ENCODE measurements at places on chromosomes 6 and 20. TPM values are rescaled to one million over a fixed set of nuclear protein-coding genes. Genes with fewer than 3 reads are reported as not detected.

GRCh38 chr6:54428431-54428830 lies 120.2 kb downstream of the TINAG start:
- no peak for DNase-seq
- H3K27me3 ChIP-seq: no peaks in the 10 kb centered on the region
- no peaks in the 10 kb centered on the region for H3K36me3 ChIP-seq
- no peaks in the 10 kb centered on the region for H3K4me1 ChIP-seq
- no peak overlapping the region for H3K27ac ChIP-seq

Gene IPCEF1
- 6.8 TPM for total RNA-seq

Gene NRN1
- not detected for total RNA-seq

- no peak overlapping the region for H3K27ac ChIP-seq
- no peak overlapping the region for H3K4me3 ChIP-seq
Measured at GRCh38 chr20:57346477-57346876, 4.6 kb upstream of the RAE1 start.

GRCh38 chr6:144294016-144294415 lies 8.9 kb downstream of the UTRN start:
- peaks cover 17% of the 10 kb centered on the region for H3K4me1 ChIP-seq
- no peak overlapping the region for H3K4me3 ChIP-seq

Gene PDYN
- not detected for total RNA-seq

Gene CLPSL2
- not detected for total RNA-seq

Gene TRDN
- not detected for total RNA-seq

Gene GATA5
- 33.8 TPM for total RNA-seq

DNA sequence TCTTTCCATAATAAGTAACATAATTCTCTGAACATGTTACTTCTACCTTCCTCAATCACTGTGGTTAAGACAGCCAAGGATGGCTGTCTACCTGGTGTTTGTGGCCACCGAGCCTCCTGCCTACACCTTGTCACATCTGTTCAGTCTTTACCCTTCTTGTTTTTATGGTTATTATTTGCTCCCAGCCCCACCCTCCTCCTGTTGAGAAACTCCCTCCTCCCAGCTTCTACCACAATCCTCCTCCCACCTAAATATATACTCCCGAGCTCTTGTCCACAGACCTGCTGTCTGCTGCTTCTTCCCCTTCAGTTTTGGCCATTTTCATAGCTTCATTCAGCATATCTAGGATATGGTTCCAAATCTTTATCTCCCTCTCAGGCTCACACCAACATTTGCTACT lies 35.7 kb upstream of the GABRR1 start:
- DNase-seq: no peak
- no peaks in the 10 kb centered on the region for H3K36me3 ChIP-seq
- no peaks in the 10 kb centered on the region for H3K27me3 ChIP-seq
- H3K4me3 ChIP-seq: no peak overlapping the region

DNA sequence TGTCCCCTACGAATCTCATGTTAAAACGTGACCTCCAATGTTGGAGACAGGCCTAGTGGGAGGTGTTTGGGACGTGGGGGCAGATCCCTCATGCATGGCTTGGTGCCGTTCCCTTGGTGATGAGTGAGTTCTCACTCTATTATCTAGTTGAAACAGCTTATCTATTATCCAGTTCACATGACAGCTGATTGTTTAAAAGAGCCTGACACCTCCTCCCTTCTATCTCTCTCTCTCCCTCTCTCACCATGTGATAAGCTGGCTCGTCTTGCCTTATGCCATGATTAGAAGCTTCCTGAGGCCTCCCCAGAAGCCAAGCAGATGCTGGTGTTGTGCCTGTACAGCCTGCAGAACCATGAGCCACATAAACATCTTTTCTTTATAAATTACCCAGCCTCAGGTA lies 32.9 kb upstream of the RIPK1 start:
- H3K4me3 ChIP-seq: no peak overlapping the region
- no peaks in the 10 kb centered on the region for H3K36me3 ChIP-seq
- H3K27me3 ChIP-seq: no peaks in the 10 kb centered on the region
- H3K27ac ChIP-seq: no peak overlapping the region
- DNase-seq: no peak
- H3K4me1 ChIP-seq: no peaks in the 10 kb centered on the region

- DNase-seq: no peak
- no peaks in the 10 kb centered on the region for H3K27me3 ChIP-seq
- H3K36me3 ChIP-seq: no peaks in the 10 kb centered on the region
- no peaks in the 10 kb centered on the region for H3K4me1 ChIP-seq
- H3K27ac ChIP-seq: no peak overlapping the region
- H3K4me3 ChIP-seq: no peak overlapping the region
Measured at GRCh38 chr20:49292010-49292409, 14.2 kb upstream of the ZNFX1 start.

DNA sequence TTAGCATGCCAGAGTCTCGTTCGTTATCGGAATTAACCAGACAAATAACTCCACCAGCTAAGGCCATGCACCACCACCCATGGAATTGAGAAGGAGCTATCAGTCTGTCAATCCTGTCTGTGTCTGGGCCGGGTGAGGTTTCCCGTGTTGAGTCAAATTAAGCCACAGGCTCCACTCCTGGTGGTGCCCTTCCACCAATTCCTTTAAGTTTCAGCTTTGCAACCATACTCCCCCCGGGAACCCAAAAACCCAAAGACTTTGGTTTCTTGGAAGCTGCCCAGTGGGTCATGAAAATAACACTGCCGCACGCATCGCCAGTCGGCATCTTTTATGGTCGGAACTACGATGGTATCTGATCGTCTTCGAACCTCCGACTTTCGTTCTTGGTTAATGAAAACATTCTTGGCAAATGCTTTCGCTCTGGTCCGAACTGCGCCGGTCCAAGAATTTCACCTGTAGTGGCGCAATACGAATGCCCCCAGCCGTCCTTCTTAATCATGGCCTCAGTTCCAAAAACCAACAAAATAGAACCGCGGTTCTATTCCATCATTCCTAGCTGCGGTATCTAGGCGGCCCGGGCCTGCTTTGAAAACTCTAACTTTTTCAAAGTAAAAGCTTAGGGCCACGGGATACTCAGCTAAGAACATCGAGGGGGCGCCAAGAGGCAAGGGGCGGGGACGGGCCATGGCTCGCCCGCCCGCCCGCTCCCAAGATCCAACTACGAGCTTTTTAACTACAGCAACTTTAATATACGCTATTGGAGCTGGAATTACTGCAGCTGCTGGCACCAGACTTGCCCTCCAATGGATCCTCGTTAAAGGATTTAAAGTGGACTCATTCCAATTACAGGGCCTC lies 1958.5 kb upstream of the DEFB115 start:
- H3K27me3 ChIP-seq: no peaks in the 10 kb centered on the region
- H3K4me1 ChIP-seq: no peaks in the 10 kb centered on the region
- no peak overlapping the region for H3K4me3 ChIP-seq
- H3K36me3 ChIP-seq: no peaks in the 10 kb centered on the region
- no peak overlapping the region for H3K27ac ChIP-seq

GRCh38 chr20:24116611-24117010 lies 128.0 kb upstream of the GGTLC1 start:
- no peak for DNase-seq
- H3K4me1 ChIP-seq: no peaks in the 10 kb centered on the region
- no peak overlapping the region for H3K27ac ChIP-seq
- H3K36me3 ChIP-seq: no peaks in the 10 kb centered on the region

GRCh38 chr6:50887112-50887511 lies 68.4 kb downstream of the TFAP2B start:
- H3K27me3 ChIP-seq: no peaks in the 10 kb centered on the region
- DNase-seq: no peak
- no peaks in the 10 kb centered on the region for H3K36me3 ChIP-seq
- H3K4me1 ChIP-seq: no peaks in the 10 kb centered on the region
- H3K4me3 ChIP-seq: no peak overlapping the region
- no peak overlapping the region for H3K27ac ChIP-seq

- no peak for DNase-seq
- H3K4me1 ChIP-seq: no peaks in the 10 kb centered on the region
- H3K4me3 ChIP-seq: no peak overlapping the region
- H3K36me3 ChIP-seq: no peaks in the 10 kb centered on the region
- no peaks in the 10 kb centered on the region for H3K27me3 ChIP-seq
- no peak overlapping the region for H3K27ac ChIP-seq
Measured at GRCh38 chr20:61881416-61881815, 184.3 kb downstream of the TAF4 start.

Gene CFAP206
- not detected for total RNA-seq

GRCh38 chr6:134658596-134658995 lies 291.3 kb downstream of the ALDH8A1 start:
- H3K27me3 ChIP-seq: no peaks in the 10 kb centered on the region
- no peak for DNase-seq
- no peak overlapping the region for H3K27ac ChIP-seq
- H3K4me1 ChIP-seq: no peaks in the 10 kb centered on the region
- no peaks in the 10 kb centered on the region for H3K36me3 ChIP-seq

GRCh38 chr20:45037050-45037449 lies 63.9 kb downstream of the KCNS1 start:
- no peaks in the 10 kb centered on the region for H3K27me3 ChIP-seq
- H3K36me3 ChIP-seq: no peaks in the 10 kb centered on the region
- no peak overlapping the region for H3K27ac ChIP-seq
- no peak for DNase-seq

Gene TFB1M
- 13.2 TPM for total RNA-seq

DNA sequence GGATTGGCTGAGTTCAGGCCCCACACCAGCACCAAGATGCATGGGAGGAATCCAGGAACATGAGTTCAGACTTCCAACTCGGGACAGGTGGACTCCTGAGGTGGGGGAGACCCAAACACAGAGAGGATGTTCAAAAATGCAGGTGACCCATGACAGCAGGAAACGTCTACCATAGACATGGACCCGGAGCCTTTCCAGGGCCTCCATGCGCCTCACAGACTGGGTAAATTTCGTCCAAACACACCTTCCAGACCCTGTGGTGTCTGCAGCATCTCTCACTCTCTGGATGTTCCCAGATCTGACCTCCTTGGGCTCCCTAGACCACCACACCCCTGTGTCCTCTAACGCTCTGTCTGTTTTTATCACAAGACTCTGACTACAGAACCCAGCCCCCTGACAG lies 87.7 kb downstream of the PXDC1 start:
- H3K27ac ChIP-seq: no peak overlapping the region
- DNase-seq: no peak
- H3K27me3 ChIP-seq: no peaks in the 10 kb centered on the region
- no peak overlapping the region for H3K4me3 ChIP-seq

DNA sequence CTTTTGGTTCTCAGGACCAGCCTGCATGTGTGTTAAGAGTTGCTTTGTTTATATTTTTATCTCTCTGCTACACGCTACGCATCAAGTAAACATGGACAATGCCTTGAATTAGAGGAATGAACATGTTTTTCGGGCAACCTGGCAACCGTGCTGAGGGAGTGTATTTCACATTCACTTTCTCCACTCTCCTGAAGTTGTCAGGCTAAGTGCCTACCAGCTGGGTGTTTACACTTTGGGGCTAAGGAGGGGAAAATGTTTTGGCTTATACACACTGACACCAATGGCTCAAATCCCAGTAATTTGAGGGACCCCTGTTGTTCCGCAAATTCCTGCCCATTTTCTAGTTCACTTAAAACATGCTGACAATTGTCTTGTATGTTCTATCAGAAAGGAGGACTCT lies 141.5 kb upstream of the PDE7B start:
- no peak overlapping the region for H3K27ac ChIP-seq
- no peaks in the 10 kb centered on the region for H3K36me3 ChIP-seq
- DNase-seq: no peak
- H3K4me3 ChIP-seq: no peak overlapping the region
- no peaks in the 10 kb centered on the region for H3K4me1 ChIP-seq

GRCh38 chr6:145491126-145491525 lies 244.2 kb downstream of the EPM2A start:
- DNase-seq: no peak
- no peaks in the 10 kb centered on the region for H3K27me3 ChIP-seq
- H3K36me3 ChIP-seq: no peaks in the 10 kb centered on the region
- H3K4me3 ChIP-seq: no peak overlapping the region
- H3K4me1 ChIP-seq: no peaks in the 10 kb centered on the region

GRCh38 chr6:118464620-118465019 lies 83.5 kb upstream of the PLN start:
- H3K4me1 ChIP-seq: no peaks in the 10 kb centered on the region
- DNase-seq: no peak
- peaks cover 9% of the 10 kb centered on the region for H3K36me3 ChIP-seq

DNA sequence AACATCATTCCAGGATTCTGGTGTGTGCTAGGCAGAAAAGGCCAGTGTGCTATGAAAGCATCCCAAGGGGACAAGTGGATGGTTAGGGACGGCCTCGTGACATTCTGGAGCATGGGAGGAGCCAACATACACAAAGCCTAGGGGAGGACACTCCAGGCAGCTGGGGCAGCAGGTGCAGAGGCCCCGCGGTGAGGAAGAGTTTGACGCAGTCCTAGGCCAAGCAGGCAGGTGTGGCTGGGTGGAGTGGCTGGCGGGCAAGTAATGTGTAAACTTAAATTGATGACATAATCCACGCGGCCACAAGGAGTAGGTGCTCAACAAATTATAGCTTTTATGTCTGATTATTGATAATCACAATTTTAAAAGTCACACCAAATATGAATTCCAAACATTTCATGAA lies 93.6 kb downstream of the TMEM242 start:
- H3K4me1 ChIP-seq: no peaks in the 10 kb centered on the region
- H3K36me3 ChIP-seq: no peaks in the 10 kb centered on the region
- DNase-seq: no peak
- H3K27ac ChIP-seq: no peak overlapping the region
- H3K4me3 ChIP-seq: no peak overlapping the region
- H3K27me3 ChIP-seq: no peaks in the 10 kb centered on the region

Gene PLCB1
- total RNA-seq: 8.4 TPM

GRCh38 chr6:14542670-14543366 lies 425.2 kb downstream of the CD83 start:
- H3K4me3 ChIP-seq: no peak overlapping the region
- H3K27me3 ChIP-seq: no peaks in the 10 kb centered on the region
- no peaks in the 10 kb centered on the region for H3K36me3 ChIP-seq

Gene OPRL1
- total RNA-seq: not detected

DNA sequence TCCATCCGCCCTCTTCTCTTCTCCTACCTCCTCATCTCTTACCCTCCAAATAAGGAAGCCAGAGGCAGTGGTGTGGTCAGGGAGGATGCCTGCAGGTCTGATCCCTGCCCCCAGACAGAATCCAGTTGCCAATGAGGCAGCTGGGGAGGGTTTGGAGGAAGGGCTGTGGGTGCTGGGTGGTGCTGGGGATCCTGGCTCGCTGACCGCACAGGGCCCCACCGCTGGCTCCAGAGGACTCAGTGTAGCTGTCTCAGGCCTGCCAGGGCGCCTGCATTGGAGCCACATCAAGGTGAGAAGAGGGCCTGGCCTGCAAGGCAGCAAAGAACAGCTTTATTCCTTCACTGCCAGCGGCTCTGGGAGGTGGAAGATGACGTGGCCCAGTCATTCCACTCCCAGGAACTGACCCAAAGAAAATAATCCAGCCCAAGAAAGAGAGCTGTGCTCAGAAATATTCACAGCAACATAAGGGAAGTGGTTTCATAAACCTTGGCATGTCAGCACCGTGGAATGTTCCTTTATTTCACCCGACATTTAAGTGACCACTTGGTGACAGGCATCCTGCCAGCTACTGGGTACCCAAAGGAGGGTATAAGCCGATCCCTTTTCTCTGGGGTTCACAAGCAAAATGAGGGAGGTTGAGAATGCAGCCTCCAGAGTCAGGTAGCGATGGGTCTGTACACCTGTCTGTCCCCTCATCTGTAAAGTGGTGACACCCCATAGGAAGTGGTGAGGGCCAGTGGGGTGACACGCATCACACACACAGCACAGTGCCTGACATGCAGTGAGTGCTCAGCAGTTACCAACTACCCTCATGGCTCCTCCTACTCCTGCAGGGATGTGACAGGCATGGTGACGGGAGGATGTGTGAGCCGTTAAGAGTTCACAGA lies 125.1 kb downstream of the SNX5 start:
- H3K27ac ChIP-seq: peak overlapping the region; percentile 46
- no peak for DNase-seq
- no peaks in the 10 kb centered on the region for H3K27me3 ChIP-seq
